SJSA1 (cell line): ENCODE measurements at places on chromosomes 7 and 10. TPM values are rescaled to one million over a fixed set of nuclear protein-coding genes. Genes with fewer than 3 reads are reported as not detected.

SLC16A12 gene
- 0.34 TPM in 1 of 2 replicates, not detected in the other for total RNA-seq

AZGP1 gene
- not detected in 2 replicates for total RNA-seq

MALRD1 gene
- total RNA-seq = under 0.01 TPM in 1 of 2 replicates, not detected in the other

FFAR4 gene
- not detected in 2 replicates for total RNA-seq

DNTT gene
- total RNA-seq = not detected in 2 replicates

ZNF138 gene
- total RNA-seq = 6.9 and 9.1 TPM in 2 replicates

LRRD1 gene
- not detected in 2 replicates for total RNA-seq
